CD4-positive, alpha-beta memory T cell (primary cell): ENCODE measurements at places on chromosomes 6 and 20. TPM values are rescaled to one million over a fixed set of nuclear protein-coding genes. Genes with fewer than 3 reads are reported as not detected.
A peak's percentile ranks its signal among the peaks of the same experiment; 100 is the strongest.

GRCh38 chr6:22027040-22027725 is 269.7 kb downstream of the PRL start:
- no peak for DNase-seq

The SAMD3 gene
- total RNA-seq = 29.7 TPM

- DNase-seq = peak; percentile 17
Measured at GRCh38 chr6:149026530-149026942, 279.7 kb downstream of the UST start.

The BEND3 gene
- 0.94 TPM for total RNA-seq

DNA sequence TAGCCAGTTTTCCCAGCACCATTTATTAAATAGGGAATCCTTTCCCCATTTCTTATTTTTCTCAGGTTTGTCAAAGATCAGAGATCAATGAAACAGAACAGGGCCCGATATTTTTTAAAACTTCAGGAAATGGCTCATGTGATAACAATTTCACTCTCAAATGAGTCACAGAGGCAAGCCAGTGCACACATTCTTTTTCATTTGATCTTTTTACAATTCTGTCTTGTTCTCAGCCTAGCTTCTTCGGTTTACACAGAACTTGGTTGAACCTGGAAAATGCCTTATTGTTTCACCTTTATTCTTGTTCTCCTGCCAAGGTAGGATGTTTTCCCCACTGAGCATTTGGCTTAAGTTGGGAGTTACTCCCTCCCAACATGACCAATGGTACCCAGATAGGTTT is 258.9 kb downstream of the COL12A1 start:
- no peak for DNase-seq

GRCh38 chr6:145015739-145016558 is 719.4 kb downstream of the EPM2A start:
- DNase-seq = no peak

DNA sequence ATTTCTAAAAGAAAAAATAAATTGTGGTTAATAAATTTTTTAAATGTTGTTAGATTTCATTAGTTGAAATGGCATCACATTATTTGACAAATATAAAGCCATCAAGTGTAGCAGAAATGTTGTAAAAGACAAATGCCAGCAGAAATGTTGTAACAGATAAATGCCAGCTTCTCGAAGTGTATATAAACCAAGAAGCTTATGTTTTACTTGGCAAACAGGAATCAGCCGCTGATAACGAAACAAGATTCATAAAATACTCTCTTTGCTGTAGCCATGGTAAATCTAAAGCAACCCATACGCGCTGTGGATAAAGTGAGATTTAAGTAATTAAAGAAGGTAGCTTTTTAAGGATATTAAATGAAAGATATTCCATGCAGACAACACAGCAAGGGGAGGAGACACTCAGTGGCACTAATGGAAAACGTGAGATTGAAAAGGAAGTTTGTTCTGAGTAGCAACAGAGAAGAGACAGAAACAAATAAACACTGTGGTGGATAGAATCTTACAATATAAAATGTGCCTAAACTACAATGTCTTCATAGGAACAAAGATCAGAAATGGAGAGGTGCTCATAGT is 29.6 kb downstream of the BTBD9 start:
- DNase-seq = no peak

DNA sequence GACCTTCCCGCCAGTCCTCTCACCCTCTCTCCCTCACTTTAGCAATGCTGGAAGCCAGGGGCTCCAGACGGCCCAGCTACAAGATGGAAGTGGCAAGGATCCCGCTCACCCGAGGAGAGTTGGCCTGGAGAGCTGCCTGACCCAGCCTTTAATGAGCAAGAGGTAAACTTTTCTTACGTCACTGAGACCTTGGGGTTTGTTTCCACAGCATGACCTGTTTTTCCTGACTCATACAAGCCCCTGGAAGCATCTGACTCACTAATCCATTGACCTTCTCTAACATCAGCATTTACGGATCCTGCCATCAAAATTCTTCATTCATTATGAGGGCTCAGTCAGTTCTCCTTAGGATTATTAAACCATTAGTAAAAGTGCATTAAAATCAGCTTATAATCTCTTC is 120.4 kb downstream of the MYLK4 start:
- no peak for DNase-seq

DNA sequence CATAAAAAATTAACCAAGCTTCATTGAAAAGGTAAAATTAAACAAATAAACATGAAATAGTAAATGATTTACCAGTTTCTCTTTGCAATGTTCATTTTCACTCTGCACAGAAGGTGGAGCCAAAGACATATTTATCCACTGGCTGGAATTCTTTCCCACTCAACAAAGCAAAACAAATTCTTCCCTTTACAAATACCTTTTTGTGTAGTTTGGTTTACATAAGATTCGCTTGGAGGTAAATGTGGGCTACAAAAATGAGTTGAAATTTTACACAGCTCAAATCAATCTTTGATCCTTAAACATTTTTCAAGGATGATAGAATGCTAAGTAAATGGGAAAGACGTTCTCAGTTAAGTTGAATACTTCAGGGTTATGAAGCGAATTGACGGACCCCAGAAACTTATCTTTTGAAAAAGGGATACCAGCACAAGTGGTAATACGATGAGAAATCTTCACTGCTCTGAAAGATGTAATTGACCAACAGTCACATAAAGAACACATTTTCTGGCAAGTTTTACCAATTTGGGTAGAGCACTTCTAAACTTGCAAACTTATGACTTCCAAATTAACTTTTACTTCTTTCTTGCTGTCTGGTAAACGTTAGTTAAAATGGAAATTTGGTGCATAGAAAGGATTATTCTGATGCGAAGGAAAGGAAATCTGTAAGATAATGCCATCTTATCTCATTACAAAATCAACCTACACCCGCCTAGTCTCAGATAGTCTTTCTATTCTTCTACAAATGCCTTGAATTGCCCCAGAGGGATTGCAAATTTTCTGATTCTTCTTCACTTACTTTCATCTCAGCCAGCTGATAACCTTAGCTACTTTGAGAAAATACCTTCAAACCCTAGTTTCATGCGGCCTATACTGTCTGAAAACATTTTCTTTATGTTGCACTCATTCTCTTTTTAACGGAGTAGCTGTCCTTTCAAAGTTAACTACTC is 4.7 kb upstream of the GJA1 start:
- no peak for DNase-seq

DNA sequence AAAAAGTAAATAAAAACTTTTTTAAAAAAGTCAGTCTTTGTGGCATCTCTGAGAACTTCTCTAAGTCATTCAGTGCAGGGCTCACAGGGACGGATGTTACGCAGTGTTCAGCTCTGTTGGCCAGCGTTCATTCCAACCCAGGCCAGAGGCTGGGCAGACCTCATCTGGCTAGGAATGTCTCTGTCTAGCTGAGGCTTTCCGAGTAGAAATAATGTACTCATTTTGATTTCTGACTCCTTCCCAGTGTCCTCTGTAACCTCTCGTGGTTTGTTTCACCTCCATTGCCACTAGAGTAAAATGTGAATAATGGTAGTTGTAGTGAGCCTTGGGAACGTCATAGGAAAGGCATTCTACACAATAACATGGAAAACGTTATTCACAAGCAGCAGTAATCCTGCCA is 135.1 kb downstream of the TMEM242 start:
- DNase-seq = no peak

DNA sequence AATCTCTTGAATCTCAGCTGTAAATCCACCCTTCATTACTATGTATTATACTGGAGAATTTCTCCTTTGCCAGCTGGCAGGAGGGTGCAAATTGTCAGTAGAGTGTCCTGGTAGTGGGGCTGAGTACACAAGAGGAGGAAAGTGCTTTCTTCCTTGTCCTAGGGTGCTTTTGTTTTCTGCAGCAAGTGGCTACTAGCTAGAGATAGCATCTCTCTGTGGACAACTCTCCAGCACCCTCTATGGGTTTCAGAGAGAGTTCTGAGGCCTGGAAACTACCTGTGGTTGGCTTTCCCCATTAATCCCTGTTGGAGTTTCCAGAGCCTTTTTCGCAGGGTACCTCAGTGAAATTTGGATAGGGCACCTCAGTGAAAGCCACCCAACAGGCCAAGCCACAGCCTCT is 422.5 kb upstream of the RGS17 start:
- no peak for DNase-seq

The NKAPL gene
- total RNA-seq = 0.33 TPM

The ISM1 gene
- total RNA-seq = 3.7 TPM

The NXT1 gene
- 23.6 TPM for total RNA-seq

DNA sequence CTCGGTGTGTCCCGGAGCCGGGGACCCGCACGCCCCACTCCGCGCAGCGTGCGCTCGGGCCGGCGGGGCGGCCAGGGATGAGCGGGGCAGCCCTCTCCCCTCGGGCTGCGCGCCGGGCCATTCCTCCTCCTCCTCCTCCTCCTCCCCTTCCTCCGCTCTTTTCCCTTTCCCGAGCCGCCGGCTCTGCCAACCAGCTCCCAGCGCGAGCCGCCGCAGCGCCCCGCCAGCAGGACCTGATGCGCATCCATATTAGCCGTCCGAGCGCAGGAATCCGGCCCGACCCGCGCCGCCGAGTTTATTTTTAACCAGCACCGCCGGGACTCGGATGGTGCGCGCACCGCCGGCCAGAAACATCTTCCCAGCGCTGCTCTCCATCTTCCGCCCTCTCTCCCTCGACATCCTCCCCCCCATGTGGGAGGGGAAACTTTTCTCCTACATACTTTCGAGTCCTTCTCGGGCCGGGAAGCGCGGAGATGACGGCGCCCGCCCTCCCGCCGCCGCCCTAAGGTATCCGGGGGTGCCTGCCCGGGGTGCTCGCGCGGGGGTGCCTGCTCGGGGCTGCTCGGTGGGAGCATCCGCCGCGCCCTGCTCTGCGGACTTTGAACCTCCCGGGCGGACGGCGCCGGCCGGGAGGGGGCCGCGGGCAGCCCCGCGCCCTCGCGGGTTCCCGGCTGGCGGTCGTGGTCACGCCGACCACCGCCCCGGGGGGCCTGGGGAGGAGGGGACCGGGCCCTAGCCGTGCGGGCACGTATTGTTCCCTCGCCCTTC is 619 bp downstream of the RREB1 start:
- DNase-seq = peak; percentile 44

DNA sequence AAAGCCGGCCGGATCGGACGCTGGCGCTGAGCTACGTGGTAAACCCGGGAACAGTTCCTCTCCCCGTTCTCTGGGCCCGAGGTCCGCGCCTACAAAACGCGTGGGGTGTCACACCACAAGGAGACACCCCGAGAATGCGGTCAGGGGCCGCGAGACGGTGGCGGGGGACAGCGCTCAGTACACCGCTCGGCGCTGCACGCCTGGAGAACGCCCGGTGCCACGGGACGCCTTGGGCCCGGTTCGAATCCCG is 670 bp downstream of the NCOA5 start:
- DNase-seq = no peak

DNA sequence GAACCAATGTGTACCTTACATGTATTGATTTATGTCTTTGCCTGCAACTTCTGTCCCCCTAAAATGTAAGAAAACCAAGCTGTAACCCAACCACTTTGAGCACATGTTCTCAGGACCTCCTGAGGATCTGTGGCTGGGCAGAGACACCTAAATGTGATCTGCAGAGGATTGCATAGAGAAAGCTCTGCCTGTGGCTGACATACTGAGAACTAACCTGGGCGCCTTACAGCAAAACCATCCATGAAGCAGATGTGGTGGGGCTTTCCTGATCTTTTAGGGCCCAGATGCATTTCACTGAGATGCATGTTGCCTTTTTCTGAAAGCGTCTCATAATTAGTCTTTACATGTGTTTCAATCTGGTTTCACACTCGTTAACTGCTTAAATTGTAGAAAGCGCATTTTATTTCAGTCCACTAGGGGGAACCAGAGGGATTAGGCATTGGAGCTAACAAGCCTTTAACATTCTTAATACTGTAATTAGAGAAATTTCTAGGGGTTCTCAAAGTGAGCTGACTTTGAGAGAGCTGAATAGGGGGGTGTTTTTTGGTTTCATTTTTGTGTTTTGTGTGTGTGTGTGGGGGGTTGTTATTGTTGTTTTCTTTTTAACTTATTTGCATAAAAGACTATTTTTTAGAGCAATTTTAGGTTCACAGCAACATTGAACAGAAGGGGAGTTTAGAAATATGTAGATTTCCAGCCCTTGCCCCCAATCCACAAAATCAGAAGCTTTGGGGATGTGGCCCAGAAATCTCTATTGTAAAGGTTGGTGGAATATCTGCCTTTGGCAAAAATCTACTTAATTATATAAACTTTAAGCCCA is 50.9 kb upstream of the FAM184A start:
- no peak for DNase-seq

The TP53TG5 gene
- total RNA-seq = not detected

GRCh38 chr6:139146317-139146726 is 11.4 kb downstream of the HECA start:
- no peak for DNase-seq

GRCh38 chr6:116165596-116165995 is 39.7 kb upstream of the COL10A1 start:
- DNase-seq = no peak

DNA sequence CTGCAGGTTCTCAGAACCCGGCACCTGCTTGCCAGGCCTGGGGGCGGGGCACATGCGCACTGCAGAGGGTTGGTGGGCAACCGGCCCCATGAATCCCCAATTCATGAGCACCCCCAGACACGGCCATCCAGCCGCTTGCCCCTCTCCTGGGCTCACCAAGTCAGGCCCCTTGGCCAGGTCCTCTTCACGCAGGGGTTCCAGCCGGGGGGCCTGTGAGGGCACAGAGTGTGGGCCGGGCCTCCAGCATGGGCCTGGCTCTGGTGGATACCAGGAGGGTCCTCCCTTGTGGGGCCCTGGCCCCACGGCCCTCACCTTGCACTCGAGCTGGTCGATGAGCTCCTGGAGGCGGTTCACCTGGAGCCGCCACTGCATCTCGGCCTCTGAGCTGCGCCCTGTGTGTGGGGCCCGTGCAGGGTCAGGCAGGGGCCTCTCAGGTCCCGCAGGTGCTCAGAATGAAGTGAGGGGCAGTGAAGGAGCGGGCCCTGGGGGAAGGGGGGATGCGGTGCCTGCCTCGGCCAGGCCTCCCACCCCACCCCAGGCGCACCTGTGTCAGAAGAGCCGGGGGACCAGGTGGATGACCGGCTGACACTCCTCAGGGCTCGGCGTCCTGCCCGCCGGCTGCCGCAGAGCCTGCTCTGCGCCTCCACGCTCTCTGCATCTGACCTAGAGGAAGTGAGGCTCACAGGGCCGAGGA is 2.6 kb upstream of the C20orf144 start:
- no peak for DNase-seq

GRCh38 chr6:44942798-44943197 is 385.3 kb upstream of the RUNX2 start:
- no peak for DNase-seq

DNA sequence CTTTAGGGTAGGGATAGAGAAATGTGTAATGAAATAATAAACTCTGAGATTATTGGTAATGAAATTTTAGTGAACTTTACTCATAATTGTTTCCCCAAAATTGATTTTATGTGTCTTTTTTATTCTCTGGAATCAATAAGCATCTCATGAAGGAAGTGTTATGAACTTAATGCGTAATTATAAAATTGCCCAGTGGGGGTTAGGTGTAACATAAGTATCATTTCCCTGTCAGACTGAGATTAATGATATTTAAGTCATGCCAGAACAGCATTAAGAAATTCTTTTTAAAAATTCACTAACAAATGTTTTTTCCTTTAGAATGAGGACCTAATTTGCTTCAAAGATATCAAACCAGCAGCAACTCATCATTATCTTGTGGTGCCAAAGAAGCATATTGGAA is 10.0 kb downstream of the HINT3 start:
- DNase-seq = no peak
